ENCODE measurements at places on chromosomes 6 and 20. TPM values are rescaled to one million over a fixed set of nuclear protein-coding genes. Genes with fewer than 3 reads are reported as not detected.

The SSTR4 gene
- total RNA-seq = not detected

The UBE2C gene
- total RNA-seq = 200 TPM

The ANKRD66 gene
- total RNA-seq = not detected

The PDYN gene
- not detected for total RNA-seq

The NKX2-2 gene
- total RNA-seq = 0.41 TPM

The UBD gene
- 1.4 TPM for total RNA-seq

The OXT gene
- not detected for total RNA-seq

The ADTRP gene
- 1.1 TPM for total RNA-seq

The CRIP3 gene
- total RNA-seq = not detected

The SLC24A3 gene
- 2.0 TPM for total RNA-seq

The GPX5 gene
- total RNA-seq = not detected

The CAGE1 gene
- total RNA-seq = 0.03 TPM

The C20orf144 gene
- total RNA-seq = 0.04 TPM

The TMEM170B gene
- 0.57 TPM for total RNA-seq

The NT5DC1 gene
- total RNA-seq = 7.8 TPM

The ACOT8 gene
- 52.4 TPM for total RNA-seq

The MAS1 gene
- not detected for total RNA-seq

The PROKR2 gene
- not detected for total RNA-seq

The UNC5CL gene
- 0.53 TPM for total RNA-seq

The TENT5A gene
- 4.5 TPM for total RNA-seq

The TSBP1 gene
- 0.08 TPM for total RNA-seq

The LY6G6C gene
- total RNA-seq = not detected

The TPX2 gene
- 122 TPM for total RNA-seq

The ASIP gene
- total RNA-seq = not detected

All from A375 (cell line).